Left cardiac atrium (tissue), 4 donors: ENCODE measurements at places on chromosomes 7 and 10.
A peak's percentile ranks its signal among the peaks of the same experiment; 100 is the strongest.

GRCh38 chr10:111273635-111274034 lies 196.8 kb downstream of the ADRA2A start:
- no peak for DNase-seq

DNA sequence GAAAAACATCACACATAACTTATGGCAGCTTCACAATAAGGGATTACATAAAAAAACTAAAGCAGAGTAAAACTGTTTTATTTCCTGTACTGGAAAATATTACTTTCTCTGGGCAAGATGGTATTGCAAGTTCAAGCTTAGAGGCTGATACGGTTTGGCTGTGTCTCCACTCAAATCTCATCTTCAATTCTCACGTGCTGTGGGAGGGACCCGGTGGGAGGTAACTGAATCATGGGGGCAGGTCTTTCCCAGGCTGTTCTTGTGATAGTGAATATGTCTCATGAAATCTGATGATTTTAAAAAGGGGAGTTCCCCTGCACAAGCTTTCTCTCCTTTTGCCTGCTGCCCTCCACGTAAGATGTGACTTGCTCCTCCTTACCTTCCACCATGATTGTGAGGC lies 5.1 kb upstream of the LRRC27 start:
- no peak for DNase-seq

DNA sequence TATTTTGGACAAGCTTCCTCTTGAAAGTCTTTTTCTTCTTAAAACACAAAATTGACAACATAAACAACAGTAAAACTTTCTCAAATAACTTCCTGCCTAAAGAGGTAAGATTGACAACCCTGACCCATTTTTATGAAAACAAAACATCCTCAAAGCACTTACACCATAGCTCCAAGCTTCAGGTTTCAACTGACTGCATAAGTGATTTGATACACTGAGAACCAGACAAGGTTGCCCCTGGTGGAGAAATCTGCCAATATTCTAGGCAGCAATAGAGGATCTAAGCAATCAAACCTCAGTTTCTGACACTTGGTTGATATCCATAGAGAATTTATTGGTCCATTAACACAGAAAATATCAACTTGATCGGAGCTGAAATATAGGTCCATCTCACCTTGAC lies 147.8 kb downstream of the ELAPOR2 start:
- no peak for DNase-seq

DNA sequence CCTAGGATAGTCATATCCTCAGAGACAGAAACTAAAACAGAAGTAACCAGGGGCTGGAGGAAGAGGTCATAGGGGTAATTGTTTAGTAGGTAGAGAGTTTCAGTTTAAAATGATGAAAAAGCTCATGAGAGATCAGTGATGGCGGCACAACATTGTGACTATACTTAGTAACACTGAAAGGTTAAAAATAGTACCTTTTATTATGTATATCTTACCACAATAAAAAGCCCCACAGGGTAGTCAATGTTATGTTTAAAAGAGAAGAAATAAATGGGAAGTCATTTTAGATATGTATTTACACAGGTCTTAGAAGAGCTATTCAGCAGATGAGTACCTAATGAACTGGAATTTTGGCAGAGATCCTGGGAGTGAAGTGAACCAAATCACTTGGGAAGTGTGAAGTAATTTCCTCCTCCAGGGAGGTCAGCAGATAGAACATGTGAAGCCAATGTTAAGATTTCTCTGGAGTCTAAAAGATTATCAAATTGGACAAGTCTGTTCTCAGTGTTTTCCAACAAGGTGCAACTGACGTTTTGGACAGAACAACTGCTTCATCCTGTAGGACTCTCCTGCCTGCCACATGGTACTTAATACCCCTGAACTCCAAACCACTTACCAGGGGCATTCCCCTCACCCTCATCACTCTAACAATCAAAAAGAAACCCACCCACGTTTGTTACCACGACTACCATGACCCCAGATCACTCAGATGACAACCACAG lies 6.4 kb downstream of the CDCA7L start:
- no peak for DNase-seq

DNA sequence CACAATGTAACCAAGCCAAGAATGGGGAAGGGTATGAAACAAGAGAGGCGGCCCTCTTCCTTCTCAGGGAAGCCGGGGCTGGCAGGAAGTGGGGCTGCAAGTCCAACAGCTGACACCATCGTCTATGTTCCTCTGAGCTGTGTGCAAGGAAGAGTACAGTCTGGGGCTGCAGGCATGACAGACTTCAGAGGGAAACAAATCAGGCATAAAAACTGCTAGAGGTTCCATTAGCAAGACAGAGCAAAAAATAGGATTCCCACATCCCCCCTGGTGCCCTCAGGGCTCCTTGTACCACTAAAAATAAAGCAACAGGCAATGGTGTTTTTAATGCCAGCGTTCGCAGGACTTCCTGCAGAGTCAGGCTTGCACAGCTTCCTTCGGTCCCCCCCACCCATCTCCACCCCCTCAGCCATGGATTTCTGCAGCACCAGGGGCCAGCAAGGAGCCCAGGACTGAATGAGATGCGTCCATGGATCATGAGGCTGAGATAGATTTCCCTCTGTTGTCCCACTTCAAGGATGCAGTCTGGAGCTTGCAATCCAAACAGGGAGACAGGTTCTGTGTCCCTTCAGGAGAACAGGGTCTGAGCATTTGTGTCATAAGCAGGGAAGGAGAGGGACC lies 34.6 kb downstream of the KCNMA1 start:
- DNase-seq = no peak

DNA sequence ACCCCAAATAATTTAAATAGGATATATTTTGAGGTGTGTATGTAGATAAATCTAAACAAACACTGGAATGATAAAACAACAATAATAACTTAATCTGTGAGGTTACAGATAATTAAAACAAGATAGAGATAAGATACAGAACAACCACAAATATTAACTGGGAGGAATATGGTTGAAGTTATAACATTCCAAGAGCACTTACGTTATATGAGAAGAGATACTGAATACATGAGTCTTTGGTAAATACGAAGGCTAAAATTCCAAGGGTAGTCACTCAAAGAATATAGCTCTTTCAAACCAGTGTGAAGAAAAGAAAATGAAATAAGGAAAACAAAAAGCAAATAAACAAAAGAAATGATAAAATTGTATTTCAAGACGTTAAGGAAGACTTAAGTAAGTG lies 76.0 kb upstream of the MYO3A start:
- DNase-seq = no peak

- DNase-seq = peak; percentile 24
These were observed 1355.5 kb upstream of the LRRTM3 start for GRCh38 chr10:65570143-65571010.

GRCh38 chr10:123479640-123480039 lies 186.5 kb upstream of the GPR26 start:
- DNase-seq = no peak

DNA sequence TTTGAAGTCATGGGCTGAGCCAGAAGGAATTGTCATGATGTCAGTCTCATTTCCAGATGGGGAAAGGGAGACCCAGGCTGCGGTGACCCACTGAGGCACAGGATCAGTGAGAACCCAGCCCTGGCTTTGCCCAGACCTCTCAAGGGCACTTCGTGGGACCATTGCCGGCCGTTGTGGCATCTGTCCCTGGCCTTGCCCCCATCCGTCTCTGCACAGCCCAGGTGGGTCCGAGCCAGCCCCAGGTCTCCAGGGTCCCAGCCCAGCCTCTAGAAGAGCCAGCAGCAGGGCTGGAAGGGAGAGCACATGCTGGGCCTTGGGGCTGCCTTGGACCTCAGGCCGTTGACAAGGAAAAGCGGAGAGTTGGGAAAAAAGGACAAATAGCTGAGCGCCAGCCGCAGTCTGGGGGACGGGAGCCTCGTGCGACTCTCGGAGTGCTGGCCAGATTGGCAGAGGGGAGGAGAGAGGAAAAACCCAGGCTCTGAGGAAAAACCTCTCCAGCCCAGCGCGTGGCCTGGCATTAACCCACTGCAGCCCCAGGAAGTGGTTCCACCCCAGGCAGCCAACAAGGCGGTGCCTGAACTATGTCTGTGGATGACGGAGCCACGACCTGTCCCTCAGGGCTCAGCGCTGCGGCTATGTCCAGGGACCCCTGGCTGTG lies 30.2 kb downstream of the GRIFIN start:
- peak; percentile 56 for DNase-seq

DNA sequence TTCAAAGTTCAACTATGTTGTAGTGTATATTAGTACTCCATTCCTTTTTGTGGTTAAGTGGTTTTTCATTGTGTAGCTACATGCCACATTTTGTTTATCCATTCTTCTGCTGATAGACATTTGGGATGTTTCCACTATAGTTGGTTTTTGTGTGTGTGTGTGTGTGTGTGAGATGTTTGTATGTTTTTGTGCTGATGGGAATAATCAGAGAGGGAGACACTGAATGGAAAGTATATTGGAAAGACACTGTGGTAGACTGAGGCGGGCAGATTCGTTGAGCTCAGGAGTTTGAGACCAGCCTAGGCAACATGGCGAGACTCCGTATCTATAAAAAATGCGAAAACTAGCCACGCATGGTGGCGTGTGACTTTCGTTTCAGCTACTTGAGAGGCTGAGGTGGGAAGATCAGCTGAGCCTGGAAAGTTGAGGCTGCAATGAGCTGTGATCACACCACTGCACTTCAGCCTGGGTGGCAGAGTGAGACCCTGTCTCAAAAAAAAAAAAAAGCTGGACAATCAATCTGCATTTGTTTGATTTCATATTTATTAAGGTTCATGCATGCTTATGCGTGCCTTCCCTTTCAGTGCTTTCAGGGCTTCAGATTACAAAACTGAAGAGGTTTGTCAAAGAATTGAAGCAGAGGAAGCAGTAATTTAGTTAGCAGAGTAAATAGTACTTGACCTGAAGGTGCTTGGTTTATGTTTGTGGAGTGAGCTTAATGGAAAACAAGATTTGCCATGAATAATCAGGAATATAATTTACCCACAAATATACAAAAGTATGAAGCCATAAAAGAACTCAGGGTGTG lies 14.7 kb downstream of the SEC24C start:
- DNase-seq = no peak

GRCh38 chr7:117479225-117480054 lies at the start of gene CFTR:
CFTR (plus strand) TSS chr7:117480025; CDS start chr7:117480095, 70 bp downstream.
- peak; percentile 35 for DNase-seq

- DNase-seq = no peak
These were observed 27.4 kb upstream of the FXYD4 start for GRCh38 chr10:43344051-43344450.

GRCh38 chr10:52335665-52336064 lies 21.6 kb downstream of the DKK1 start:
- no peak for DNase-seq

DNA sequence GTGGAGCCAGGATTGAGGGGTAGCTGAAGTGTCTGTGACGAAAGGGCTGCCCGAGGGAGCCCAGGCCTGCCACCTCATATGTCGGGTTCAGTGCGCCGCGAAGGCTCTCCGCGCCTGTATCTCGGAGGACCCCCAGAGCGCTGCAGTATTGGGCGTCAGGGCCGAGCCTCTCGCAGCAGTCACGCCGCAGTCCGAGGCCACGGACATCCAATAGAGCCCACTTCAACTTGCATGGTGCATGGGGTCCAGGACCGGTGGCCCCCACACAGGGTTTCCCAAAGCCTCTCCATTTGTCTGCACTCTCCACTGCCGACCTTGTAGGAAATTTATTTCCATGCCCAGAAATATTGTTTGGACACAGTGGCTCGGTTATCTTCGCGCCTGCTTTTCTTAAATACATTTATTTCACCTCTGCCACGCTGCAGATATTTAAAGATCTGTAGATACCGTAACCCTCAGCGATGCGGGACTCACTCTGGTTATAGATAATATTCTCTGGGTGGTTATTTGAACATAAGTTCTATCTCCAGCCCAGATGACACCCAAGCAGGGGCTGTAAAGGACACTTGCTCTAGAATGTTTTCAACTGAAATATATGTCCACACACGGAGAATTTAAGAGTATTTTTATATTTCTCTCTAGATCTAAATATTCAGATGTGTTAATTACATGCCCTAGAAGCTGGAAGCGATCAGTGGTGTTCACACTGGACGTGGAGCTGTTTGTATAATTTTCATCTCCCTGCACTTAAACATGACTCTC lies 5.1 kb upstream of the ZNF503 start:
- no peak for DNase-seq

DNA sequence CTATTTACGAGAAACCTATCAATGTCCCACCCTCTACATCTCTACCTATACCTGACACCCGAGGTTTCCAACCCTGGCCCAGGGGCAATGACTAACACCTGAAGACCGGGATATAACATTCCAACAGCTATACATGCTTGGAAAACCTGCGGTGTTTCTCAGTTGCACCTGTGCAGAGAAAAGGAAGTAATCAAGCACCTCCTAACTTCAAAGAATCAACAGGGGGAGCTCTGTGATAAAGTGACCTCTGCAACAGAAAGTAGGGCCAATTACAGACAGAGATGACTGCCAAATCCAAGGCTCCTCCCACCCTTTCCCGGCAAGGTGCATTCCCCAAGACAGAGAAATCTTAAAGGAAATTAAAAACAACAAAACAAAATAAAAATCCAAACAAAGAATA lies 41.3 kb downstream of the CCDC6 start:
- DNase-seq = peak; percentile 33

DNA sequence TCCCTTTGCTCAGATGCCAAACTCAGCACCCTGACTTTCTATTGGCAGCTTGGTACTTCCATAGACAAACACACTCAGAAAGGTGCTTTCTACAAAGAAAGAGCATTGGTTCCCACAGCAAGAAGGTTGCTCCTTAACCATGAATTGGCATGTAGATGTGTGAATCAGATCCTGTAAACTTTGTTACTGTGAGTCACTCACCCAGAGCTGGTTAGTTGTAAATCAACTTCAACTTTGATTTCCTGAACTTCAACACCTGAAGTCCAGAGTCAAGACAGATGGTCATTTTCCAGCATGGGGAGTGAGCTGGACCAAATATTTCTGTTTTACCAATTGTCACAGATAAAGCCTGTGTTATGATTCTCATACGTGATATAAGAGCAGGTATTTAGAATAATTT lies 797.2 kb downstream of the TNS3 start:
- no peak for DNase-seq

GRCh38 chr7:157017603-157018327 lies 7.3 kb upstream of the MNX1 start:
- no peak for DNase-seq

DNA sequence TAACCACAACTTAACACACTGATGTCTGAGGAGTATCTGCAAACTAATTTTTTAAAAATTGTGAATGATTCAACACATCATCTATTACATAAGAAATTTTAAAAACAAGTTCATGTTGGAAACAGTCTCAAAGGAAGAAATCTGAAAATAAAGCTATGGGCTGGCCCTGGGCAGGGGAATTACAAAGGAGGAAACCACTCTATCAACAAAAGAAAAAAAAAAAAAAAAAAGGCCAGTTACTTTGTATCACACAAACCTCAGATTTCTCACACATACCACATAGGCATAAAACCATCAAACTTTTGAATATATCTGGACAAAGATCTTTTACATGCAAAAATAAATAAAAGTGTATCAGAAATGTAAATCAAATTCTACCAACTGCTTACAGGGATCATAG lies 20.8 kb downstream of the TIAL1 start:
- DNase-seq = no peak

- no peak for DNase-seq
These were observed 532.0 kb downstream of the GATA3 start for GRCh38 chr10:8586504-8586903.

GRCh38 chr10:13219685-13220670 lies 14.2 kb downstream of the UCMA start:
- DNase-seq = no peak
